Stimulated activated CD4-positive, alpha-beta T cell treated with anti-CD3 and anti-CD28 coated beads, Interleukin-1b, Interleukin-23, amount 100 ng/mL, for 1 hour (primary cell): ENCODE measurements at places on chromosomes 2 and 18.

DNA sequence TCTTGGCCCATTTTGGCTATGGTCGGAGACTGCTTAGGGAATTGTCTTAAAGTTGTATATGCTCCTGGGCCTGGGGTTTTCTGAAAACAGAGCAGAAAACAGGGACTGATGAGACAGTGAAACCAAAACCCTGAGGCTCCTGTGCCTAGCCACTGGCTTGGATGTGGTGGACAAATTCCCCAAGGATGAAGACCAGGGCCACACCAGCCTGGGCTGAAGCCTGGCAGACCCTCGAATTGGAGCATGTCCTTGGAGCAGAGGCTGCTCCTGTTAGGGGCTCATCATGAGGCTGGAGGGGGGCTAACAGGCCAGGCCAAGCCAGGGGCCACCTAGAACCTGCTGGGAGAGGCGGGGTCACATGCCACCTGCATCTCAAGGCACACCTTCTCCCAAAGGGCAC lies 68.1 kb downstream of the STPG4 start:
- no peak for DNase-seq

GRCh38 chr2:236629961-236630872 lies 60.6 kb downstream of the ACKR3 start:
- DNase-seq = no peak

GRCh38 chr2:109629867-109630266 lies 15.7 kb downstream of the SOWAHC start:
- no peak for DNase-seq

DNA sequence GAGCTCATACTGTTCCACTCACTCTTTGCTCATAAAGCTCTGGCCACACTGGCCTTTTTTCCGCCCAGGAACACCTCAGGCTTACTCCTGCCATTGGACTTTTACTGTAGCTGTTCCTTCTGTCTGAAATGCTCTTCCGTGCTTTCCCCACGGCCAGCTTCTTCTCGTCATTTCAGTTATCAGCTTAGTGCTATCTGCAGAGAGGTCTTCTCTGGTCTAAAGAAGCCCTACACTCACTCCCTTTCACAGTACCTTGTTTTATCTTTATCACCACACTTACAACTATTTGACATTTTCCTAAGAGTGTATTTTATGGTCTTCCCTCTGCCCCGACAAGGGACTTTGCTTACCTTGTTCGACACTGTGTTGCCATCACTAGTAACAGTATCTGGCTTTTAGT lies 388.1 kb upstream of the SPRED2 start:
- DNase-seq = no peak

DNA sequence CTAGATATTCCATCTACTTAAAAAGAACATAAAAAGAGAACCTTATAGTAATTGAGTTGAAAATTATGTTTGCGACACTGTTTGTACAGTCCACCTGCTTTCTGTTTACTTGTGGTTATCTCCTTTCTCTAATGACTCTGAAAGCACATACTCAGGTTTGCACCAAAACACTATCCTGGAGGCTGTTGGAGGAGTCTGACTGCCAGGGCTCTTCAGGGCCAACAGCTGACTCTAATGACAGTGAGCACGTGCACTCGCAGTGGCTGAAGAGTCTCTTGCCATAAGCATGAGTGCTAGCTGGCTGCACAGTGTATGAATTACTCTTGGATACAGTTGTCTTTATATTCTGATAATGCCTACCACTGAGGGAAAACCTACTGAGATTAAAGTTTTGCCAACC lies 16.7 kb upstream of the GLS start:
- no peak for DNase-seq

GRCh38 chr18:72672364-72673184 lies 128.4 kb upstream of the CBLN2 start:
- DNase-seq = no peak

DNA sequence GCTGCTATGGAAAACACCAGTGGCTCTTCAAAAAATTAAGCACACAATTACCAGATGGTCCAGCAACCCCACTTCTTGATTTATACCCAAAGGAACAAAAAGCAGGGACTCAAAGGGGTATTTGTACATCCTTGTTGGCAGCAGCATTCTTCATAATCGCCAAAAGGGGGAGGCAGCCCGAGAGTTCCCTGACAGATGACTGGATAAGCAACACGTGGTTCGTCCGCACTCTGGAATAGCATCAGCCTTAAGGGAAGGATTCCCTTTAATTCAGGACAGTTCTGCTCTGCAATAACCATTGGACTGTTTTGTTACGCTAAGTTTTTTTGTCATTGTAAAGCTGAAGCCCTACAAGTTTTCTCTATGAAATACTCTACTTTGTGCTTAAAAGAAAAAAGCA lies 76.7 kb upstream of the TWIST2 start:
- DNase-seq = no peak

GRCh38 chr18:3189884-3190283 lies 29.9 kb downstream of the MYOM1 start:
- DNase-seq = no peak

DNA sequence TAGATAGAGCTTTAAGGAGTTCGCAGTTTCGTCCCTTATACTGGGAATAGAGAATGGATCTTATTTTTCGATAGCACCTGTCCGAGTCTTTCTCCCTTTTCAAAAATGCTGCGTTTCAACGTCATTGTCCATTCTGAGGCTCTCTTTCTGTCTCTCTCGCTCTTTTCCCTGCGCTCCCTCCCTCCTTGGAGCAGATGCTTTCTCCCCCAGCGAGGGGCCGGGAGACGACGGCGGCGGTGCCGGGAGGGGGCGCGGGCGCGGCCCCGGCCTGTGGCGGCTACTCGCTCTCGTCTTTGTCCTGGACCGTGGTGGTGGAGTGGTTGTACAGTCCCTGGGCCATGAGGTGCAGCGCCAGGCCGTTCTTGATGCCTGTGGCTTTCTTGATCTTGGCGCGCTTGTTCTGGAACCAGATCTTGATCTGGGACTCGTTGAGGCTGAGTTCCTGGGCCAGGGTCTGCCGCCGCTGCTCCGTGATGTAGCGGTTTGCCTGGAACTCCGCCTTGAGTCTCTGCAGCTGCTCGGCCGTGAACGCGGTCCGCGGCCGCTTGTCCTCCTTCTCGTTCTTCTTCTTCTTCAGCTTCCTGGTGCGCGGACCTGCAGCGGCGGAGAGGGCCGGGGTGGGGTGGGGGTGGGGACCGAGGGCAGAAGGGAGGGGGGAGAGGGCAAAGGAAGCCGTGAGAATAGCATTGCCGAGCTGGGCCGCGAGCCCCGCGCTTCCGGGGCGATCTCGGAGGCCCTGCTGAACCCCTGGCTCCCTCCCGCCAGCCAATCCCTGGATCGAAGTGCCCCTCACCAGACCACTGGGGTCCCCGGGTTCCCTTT lies 4.6 kb downstream of the EN1 start:
- DNase-seq = no peak

DNA sequence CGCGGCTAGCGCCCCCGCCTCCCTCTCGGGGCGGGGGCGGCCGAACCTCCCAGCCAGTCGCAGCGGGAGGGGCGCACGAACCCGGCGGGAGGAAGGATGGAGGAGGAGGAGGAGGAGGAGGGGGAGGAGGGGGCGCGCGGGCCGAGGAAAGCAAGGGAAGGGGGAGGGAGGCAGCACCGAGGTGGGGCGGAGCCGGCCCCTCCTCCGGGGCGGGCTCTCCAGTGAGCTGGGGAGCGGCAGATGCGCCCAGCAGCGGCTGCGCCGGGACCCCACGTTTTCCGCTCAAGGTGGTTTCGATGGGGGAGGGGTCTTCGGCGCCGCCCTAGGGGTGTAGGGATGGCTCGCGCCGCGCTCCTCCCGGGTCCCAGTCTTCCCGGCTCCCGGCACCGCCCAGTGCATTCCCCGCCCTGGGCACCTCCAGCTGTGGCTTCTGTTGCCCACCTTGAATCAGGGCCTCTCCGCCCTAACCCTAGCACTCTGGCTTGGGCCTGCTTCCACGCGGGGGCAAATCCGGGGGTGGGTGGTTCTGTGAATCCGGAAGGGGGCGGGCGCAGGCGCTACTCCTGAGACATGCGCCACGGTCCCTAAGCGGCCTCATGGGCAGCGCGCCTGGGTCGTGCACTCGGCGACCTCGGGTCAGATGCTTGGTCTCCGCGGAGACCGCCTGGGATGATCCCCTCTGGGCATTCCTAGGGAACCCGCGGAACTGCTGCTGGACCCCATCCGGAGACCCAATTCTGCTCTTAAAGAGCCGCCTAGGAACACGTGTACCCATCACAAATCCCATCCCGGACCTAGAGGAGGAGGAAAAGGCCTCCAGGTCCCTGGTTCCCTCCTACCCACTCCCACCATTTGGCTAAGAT lies at the start of gene FBXO41:
Gene FBXO41, minus strand, starts transcription at position 183 of the 863 bp plus-strand sequence. CDS start 14,848 bp downstream, outside the sequence.
- peak; percentile 27 for DNase-seq

GRCh38 chr2:132439703-132440398 lies 23.2 kb downstream of the GPR39 start:
- no peak for DNase-seq

- DNase-seq = no peak
Observed at GRCh38 chr18:52869349-52869923, 529.4 kb downstream of the DCC start.

DNA sequence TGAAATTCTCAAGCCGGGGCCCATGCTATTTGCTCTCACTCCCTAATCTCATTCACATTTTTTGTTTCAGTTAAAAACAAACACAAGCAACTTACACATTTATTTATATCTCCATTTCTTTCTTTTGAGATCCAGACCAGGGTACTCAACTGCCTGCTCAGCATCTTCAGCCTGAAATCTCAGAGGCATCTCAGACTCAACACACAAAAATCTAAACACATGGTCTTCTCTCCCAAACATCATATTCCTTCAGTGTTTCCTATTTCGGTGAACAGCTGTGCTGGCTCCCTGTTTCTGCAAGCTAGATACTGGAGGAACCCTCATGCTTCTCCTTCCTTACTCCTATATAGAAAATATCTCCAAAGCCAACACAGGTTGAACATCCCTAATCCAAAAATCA lies 11.3 kb upstream of the RTTN start:
- no peak for DNase-seq
